ENCODE measurements at places on chromosomes 5 and 9. TPM values are rescaled to one million over a fixed set of nuclear protein-coding genes. Genes with fewer than 3 reads are reported as not detected.

Gene FCN2
- not detected for total RNA-seq

GRCh38 chr5:161544350-161544765, 2.2 kb downstream of the GABRB2 start:
- no peak for DNase-seq
- peaks cover 68% of the 10 kb centered on the region for H3K27me3 ChIP-seq
- H3K4me1 ChIP-seq: peaks cover 11% of the 10 kb centered on the region
- H3K4me3 ChIP-seq: no peak overlapping the region
- H3K27ac ChIP-seq: no peak overlapping the region

DNA sequence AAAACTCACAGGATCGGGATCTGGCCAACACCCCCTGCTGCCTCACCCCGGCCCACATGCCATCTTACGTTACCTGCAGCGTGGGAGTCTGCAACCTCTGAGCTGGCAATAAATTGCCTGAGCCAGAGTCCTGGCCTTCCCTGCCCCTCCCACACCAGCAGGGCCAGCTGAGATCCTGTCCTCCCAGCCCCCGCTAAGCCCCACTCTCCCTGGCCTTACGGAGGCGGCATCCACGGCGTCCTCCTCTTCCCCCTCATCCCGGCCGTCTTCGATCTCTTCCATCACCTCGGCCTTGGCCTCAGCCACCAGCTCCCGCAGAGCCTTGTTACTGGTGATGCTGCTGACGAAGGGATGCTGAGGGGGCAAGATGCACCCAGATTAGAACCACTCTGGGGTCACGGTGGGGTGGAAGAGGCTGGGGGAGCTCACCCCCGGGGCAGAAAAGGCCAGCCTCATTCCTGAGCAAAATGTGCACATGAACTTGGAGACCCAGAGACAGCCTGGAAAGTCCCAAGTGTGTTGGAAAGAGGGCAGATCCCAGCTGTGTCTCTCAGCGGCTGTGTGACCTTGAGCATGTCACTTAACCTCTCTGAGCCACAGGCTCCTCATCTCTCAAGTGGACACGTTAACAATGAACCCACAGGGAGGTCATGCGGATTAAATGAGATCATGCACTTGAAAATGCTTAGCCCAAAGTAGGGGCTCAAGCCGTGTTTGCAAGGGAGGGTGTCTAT, 89.9 kb upstream of the FBXW11 start:
- DNase-seq: no peak
- peaks cover 31% of the 10 kb centered on the region for H3K36me3 ChIP-seq
- no peak overlapping the region for H3K27ac ChIP-seq
- H3K4me1 ChIP-seq: peaks cover under 1% of the 10 kb centered on the region
- no peaks in the 10 kb centered on the region for H3K27me3 ChIP-seq

- DNase-seq: no peak
- no peak overlapping the region for H3K4me3 ChIP-seq
- H3K36me3 ChIP-seq: no peaks in the 10 kb centered on the region
- H3K4me1 ChIP-seq: no peaks in the 10 kb centered on the region
Measured at GRCh38 chr5:109252731-109253130, 157.0 kb downstream of the PJA2 start.

- H3K4me3 ChIP-seq: no peak overlapping the region
- no peak overlapping the region for H3K27ac ChIP-seq
- DNase-seq: no peak
- H3K27me3 ChIP-seq: no peaks in the 10 kb centered on the region
- H3K4me1 ChIP-seq: no peaks in the 10 kb centered on the region
Measured at GRCh38 chr5:178225174-178225573, 7.4 kb downstream of the PHYKPL start.

All from esophagus squamous epithelium (tissue), 5 donors.